ENCODE measurements at places on chromosomes 16 and 17.

DNA sequence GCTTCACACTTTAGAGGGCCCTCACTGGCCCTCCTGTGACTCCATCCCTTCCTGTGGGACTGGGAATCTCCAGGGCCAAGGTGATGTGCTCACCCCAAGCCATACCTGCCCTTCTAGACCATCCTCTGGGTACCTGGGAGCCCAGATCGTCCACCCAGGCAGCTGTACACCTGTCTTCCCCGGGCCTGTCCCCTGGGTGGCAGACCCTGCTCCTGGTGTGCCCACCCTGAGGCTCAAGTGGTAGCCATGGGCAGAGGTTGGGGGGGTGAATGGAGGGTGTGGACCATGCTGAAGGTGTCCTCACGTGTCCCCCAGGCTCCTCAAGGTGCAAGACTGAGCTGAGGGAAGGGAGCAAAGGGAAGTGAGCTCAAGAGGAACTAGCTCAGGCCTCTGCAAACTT, 9.3 kb downstream of the CLEC10A start:
- peaks cover 8% of the 10 kb centered on the region for H3K27me3 ChIP-seq
- peaks cover 7% of the 10 kb centered on the region for H3K36me3 ChIP-seq

GRCh38 chr17:57406131-57406980, 150.0 kb downstream of the MSI2 start:
- peak; percentile 47 for DNase-seq
- H3K27me3 ChIP-seq = no peaks in the 10 kb centered on the region

GRCh38 chr17:77692571-77693161, 265.8 kb upstream of the TNRC6C start:
- H3K27me3 ChIP-seq = peaks cover 62% of the 10 kb centered on the region
- no peak for DNase-seq
- H3K4me1 ChIP-seq = peaks cover 64% of the 10 kb centered on the region
- no peaks in the 10 kb centered on the region for H3K36me3 ChIP-seq
- H3K27ac ChIP-seq = no peak overlapping the region

GRCh38 chr17:81285894-81286293, 9.2 kb downstream of the SLC38A10 start:
- H3K36me3 ChIP-seq = peaks cover 11% of the 10 kb centered on the region
- DNase-seq = no peak
- H3K27ac ChIP-seq = no peak overlapping the region
- H3K27me3 ChIP-seq = peaks cover 3% of the 10 kb centered on the region
- H3K4me3 ChIP-seq = no peak overlapping the region

DNA sequence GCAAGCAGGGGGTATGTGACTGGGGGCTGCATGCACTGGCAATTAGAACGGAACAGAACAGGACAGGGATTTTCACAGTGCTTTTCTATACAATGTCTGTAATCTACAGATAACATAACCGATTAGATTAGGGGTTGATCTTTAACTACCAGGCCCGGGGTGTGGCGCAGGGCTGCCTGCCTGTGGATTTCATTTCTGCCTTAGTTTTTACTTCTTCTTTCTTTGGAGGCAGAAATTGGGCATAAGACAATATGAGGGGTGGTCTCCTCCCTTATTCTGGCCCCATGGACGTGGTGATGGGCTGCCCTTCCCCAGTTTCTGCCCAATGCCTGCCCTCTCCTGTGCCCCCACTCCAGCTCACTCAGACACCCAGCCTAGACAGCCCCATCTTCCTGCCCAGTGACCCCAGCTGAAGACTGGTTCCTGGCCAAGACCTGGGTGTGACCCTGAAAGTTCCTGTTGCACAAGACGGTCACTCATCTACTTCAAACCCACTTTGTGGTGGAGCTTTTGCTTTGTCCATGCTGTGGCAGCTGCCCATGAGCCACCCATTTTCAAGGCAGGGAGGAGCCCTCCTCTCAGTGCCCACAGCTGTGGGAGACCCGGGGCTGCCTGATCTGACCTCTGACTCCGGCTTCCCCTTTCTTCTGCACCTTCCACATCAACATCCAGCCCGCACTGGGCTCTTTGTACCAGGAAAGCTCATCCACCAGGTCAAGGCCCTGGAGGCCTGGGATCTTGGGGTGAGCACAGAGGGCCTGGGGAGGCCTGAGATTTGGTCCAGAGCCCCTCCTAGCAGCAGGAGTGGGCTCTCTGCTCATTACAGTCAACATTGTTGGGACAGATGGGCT, 18.6 kb downstream of the ALOX12B start:
- H3K4me1 ChIP-seq = peaks cover 20% of the 10 kb centered on the region
- no peak for DNase-seq
- H3K27me3 ChIP-seq = peaks cover 100% of the 10 kb centered on the region
- H3K36me3 ChIP-seq = no peaks in the 10 kb centered on the region

- H3K27ac ChIP-seq = peak overlapping the region; percentile 65
- H3K36me3 ChIP-seq = peaks cover 44% of the 10 kb centered on the region
- H3K27me3 ChIP-seq = peaks cover 2% of the 10 kb centered on the region
- no peak for DNase-seq
- H3K4me1 ChIP-seq = peaks cover 48% of the 10 kb centered on the region
- no peak overlapping the region for H3K4me3 ChIP-seq
These were observed 23.5 kb downstream of the CHD9 start for GRCh38 chr16:53078247-53078646.

- H3K27me3 ChIP-seq = peaks cover 3% of the 10 kb centered on the region
- H3K4me1 ChIP-seq = peaks cover 62% of the 10 kb centered on the region
- no peak overlapping the region for H3K4me3 ChIP-seq
- no peaks in the 10 kb centered on the region for H3K36me3 ChIP-seq
- H3K27ac ChIP-seq = no peak overlapping the region
These were observed 208.2 kb downstream of the C16orf78 start for GRCh38 chr16:49581630-49582298.

DNA sequence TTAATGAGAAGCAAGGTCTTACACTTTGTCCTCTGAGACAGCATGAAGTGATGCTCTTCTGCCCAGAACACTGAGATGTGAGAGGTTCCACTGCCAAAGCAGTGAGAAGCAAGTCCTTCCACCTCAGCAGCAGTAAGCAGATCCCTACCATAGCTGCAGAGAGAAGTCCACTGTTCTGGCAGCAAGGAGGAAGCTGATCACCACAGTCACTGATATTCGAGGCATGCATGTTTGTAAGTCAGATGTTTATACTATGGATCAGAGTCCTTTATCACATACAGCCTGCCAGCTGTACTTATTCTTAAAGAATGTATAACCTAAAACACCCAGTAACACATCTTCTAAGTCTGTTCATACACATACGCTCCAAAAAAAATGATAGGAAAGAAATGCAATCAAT, 18.2 kb upstream of the METTL2A start:
- peaks cover 7% of the 10 kb centered on the region for H3K27me3 ChIP-seq
- H3K27ac ChIP-seq = no peak overlapping the region
- no peak overlapping the region for H3K4me3 ChIP-seq
- no peaks in the 10 kb centered on the region for H3K36me3 ChIP-seq

DNA sequence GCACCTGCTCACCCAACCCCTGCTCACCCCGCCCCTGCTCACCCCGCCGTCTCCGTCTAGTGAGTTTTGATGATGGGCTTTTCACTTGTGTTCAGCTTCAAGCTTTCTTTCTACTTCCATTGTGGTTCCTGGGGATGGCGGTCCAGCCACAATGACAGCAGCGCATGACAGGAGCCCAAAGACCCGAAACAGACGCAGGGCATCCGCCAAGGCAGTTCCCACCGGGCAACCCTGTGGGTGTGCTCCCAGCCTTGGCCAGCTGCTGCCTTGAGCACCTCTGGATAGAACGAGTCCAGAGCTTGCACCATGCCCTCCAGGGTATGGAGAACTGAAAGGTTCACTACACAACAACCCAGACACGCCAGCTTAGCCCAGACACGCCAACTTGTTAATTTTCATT, 92.9 kb upstream of the CHMP6 start:
- H3K27ac ChIP-seq = no peak overlapping the region
- DNase-seq = no peak
- H3K27me3 ChIP-seq = peaks cover 3% of the 10 kb centered on the region
- H3K36me3 ChIP-seq = peaks cover 40% of the 10 kb centered on the region
- H3K4me3 ChIP-seq = no peak overlapping the region

DNA sequence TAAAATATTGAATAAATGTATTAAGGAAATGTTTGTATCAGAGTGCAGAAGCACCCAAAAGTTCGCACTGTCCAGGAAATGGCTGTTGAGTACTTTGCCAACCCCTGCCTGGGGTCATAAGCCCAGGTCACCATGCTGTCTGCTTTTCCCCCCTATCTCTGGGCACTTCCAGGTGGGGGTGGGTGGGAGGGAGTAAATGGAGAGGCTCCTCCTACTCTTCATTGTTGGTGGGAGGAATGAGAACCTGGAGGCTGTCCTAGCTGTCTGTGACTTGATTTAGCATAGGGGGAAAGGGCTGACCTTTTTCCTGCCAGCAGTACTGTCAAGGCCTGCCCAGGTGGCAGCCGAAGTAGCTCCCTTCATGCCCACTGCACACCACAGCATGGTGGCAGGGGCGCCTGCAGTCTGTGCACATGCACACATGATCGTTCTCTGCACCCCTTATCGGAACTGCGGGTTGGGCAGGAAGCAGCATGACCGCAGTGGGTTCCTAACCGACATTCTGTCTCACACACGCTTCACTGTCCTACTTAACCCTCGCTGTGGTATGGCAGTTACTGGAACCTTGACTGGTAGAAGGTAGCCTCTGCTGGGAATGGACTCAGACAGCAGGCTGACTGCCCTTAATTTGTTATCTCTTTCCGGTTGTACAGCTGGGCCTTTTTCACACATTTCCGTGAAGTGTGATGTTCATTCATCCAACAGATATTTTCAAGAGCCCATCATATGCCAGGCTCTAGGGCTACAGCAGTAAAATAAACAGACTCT, 41.5 kb downstream of the LDHD start:
- peaks cover 32% of the 10 kb centered on the region for H3K4me1 ChIP-seq
- H3K27me3 ChIP-seq = no peaks in the 10 kb centered on the region
- no peak overlapping the region for H3K27ac ChIP-seq
- H3K36me3 ChIP-seq = peaks cover 34% of the 10 kb centered on the region
- DNase-seq = no peak

- peaks cover 67% of the 10 kb centered on the region for H3K4me1 ChIP-seq
- no peak overlapping the region for H3K4me3 ChIP-seq
- no peak overlapping the region for H3K27ac ChIP-seq
- peaks cover under 1% of the 10 kb centered on the region for H3K36me3 ChIP-seq
These were observed 70.6 kb downstream of the AMFR start for GRCh38 chr16:56354746-56355145.

DNA sequence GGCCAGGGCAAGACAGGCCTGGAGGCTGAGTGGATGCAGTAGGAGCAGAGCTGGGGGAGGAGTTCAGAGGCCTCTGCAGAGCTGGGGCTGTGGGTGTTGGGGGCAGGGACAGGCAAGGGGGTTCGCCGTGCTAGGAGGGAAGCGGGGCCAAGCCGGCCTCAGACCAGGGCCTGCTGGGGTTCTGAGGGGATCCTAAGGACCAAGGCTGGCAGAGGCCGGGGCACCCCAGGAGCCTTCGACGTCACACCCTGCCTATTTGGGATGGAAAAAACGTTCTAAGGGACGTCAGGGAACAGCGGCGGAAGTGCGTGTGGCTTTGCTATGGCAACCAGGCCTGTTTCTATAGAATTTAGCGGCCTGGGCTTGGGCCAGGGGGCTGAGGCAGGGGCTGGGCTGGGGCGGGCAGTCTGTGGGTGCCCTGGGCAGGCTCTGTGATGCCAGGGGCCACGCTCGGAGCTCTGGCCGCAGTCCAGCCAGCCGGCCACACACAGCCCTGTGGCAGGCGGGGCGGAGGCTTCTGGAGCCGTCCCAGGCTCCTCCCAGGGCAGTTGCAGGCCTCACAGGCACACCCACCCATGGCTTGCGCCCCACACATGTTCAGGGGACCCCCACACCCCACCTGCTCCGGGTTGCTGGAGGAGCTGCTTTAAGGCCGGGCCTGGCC, 3.7 kb downstream of the TRAF7 start:
- no peak overlapping the region for H3K4me3 ChIP-seq
- H3K27me3 ChIP-seq = no peaks in the 10 kb centered on the region
- no peak overlapping the region for H3K27ac ChIP-seq
- H3K4me1 ChIP-seq = peaks cover 44% of the 10 kb centered on the region
